8988T (cell line): ENCODE measurements at places on chromosomes 2 and 18.

- no peak for DNase-seq
These were observed 445.0 kb downstream of the XIRP2 start for GRCh38 chr2:167333245-167333644.

DNA sequence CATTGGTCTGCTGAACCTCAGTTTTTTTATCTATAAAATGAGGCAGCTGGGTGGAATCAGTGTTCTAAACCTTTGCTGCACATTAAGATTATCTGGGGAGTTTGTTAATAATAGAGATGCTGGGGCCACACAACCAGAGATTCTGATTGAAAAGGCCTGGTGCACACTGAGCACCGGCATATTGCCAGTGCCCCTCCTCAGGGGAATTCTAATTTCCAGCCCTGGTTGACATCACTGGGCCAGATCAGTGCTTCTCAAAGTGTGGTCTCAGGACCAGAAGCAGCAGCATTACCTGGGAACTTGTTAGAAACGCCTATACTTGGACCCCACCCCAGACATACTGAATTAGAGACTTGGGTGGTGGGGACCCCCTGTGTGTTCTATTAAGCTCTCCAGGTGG is 112.5 kb downstream of the SETBP1 start:
- DNase-seq: no peak

DNA sequence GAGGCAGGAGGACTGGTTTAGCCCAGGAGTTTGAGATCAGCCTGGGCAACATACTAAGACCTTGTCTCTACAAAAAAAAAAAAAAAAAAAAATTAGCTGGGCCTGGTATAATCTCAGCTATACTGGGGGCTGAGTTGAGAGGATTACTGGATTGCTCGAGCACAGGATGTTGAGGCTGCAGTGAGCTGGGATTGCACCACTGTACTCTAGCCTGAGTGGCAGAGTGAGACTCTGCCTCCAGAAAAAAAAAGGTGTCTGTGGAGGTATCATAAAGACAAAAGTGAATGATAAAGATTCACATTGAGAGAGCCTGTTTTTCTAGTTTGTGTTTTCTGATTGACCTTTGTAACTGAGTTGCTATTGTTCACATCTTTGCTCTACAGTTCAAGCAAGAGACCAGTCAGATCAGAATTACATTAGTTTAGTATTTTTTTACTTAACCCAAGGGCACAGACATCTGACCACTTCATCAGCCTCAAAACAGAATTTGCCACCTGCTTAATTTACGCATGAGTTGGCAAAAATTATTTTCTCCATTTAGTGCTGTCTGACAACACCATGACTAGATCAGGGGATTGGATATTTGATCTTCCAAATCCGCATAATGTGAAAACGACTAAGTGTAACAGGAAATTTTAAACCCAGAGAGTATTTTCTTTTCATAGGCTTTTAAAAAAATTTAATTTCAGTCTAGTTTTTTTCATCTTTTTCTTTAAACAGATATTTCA is 271.0 kb downstream of the TGIF1 start:
- DNase-seq: no peak

DNA sequence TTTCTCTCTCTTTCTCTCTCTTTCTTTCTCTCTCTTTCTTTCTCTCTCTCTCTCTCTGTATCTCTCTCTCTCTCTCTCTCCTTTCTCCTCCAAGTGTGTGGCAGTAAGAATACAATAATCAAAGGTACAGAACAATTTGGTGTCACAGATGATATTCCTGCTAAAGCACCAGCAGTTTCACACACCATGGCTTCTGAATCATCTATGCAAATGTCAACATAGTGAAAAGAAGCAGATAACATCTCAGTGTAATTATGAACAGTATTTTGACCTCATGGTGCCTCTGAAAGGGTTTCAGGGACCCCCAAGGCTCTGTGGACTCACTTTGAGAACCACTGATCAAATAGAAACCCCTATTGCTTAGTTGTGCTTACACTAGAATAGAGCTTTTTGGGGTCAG is 38.5 kb upstream of the CSRNP3 start:
- DNase-seq: no peak

GRCh38 chr18:78741381-78742217 is 238.0 kb upstream of the SALL3 start:
- no peak for DNase-seq
